Stimulated activated CD4-positive, alpha-beta T cell treated with anti-CD3 and anti-CD28 coated beads, Interleukin-4, amount 100 ng/mL, for 4 hours (primary cell): ENCODE measurements at places on chromosomes 13 and 19.

DNA sequence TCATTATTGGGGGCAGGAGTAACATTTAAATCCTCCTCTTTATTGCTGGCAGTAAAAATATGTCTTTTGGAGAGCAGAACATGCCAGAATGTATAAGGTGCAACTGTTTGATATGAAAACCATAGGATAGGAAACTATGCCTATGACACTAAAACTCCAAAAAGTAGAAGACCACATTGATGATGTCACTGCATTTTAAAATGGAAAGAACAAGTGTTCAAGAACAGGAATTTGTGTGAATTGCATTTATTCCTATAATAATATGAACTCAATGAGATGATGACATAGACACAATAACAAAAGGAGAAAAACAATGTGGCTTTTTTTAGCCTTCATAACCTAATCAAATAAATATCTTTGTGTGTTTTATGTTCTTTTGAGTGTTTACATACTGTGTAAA is 3.7 kb upstream of the ZNF225 start:
- no peak for DNase-seq

DNA sequence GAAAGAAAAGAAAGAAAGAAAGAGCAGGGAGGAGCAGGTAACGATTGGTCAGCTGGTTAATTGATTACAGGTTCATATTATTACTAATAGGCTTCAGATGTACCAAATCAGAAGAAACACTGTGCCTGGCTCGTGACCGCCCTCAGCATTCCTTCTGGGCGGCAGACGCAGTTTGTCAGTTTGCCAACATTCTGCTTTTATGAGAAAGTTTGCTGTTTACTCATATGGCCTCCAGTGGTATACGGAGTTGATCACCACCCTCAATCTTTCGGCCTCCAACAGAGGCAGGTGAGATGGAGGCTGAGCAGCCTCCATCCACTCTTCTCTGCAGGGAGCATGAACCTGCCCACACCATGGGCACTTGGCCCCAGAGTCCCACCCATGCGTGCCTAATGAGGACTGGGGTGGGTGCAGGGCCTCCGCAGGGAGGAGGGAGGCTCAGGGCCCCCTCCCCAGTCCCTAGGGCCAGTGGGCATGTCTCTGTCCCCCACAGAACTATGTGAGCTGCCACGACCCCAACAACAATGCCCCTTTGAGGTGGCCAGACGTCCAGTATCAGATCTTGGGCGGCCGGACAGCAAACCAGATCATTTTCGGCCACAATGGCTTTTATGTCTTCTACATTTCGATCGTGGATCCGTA is 8.8 kb downstream of the PRR22 start:
- DNase-seq: no peak

DNA sequence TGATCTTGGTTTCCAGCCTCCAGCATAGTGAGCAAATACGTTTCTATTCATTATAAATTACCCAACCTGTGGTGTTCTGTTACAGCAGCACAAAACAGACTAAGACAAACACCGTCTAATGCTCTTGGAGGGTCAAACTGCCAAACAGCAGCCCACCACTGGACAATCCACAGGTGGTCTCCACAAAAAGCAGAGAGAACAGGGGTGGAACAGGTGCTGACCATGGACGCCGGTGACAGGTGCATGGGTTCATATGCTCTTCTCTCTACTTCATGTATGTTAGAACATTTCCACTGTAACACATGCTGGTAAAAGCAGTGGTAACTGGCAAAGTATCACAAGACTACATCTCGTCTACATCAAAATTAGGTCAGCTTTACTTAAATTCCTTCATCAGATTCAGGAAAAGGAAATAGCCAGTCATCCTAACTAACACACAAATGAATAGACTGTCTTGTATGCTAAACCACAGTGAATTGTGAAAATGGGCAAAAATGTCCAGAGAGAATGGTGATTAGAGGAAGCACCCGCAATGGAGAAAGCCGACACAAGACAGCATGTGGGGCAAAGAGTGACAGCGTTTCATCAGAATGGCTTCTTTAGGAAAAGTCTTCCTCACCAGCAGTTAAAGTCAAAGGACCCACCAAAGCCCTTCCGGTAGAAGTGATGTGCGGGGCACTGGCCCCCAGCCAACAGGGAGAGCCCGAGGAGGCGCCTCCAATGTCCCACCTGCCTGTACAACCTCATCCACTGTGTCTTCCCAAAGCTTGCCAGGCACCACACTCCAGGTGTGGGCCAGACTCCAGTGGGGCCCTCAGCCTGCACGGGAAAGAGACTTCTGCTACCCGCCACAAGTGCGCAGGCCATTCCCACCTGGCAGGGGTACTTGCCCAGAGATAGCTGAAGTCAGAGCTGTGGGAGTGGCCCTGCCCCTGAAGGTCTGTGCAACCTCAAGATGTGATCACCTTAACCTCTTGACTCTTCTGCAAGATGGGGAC is 6.5 kb downstream of the CARS2 start:
- DNase-seq: no peak

DNA sequence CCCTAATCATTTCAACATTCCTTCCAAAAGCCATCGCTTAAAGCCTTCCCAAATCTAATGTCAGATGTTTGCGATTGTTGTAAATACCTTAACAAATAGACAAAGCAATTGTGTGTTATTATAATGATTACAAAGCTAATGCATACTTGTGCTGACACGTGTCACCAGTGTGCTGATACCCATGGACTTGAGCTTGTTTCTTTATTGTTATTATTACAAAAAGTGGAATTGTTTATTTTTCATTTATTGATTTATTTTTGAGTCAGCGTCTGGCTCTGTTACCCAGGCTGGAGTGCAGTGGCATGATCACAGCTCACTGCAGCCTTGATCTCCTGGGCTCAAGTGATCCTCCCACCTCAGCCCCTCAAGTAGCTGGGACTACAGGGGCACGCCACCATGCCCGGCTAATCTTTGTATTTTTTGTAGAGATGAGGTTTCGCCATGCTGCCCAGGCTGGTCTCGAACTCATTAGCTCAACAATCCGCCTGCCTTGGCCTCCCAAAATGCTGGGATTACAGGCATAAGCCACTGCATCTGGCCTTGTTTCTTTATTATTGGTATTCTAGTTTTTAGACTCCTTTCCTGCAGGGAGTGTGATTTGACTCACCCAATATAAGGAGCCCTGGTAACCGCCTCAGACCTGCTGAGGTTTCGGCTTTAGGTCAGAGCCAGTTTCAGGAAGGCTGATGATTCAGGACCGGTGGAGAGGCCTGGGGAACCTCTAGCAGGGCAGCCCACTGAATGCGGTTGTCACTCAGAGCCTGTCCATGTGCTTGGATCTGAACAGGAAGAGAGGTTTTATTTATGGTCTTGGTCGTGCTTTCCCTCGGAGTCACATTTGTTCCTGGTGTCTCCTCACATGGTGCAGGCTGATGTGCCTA is 2.1 kb upstream of the FBXO17 start:
- DNase-seq: no peak

GRCh38 chr19:41353466-41354342 is at the start of gene TGFB1:
TSS of gene TGFB1 (minus strand) at chr19:41353922. CDS start at chr19:41353044, 878 bp downstream.
- peak; percentile 94 for DNase-seq

- no peak for DNase-seq
Observed at GRCh38 chr13:20911037-20911436, 8.5 kb upstream of the XPO4 start.

GRCh38 chr13:41133951-41134350 is 1.3 kb upstream of the KBTBD6 start:
- DNase-seq: no peak

DNA sequence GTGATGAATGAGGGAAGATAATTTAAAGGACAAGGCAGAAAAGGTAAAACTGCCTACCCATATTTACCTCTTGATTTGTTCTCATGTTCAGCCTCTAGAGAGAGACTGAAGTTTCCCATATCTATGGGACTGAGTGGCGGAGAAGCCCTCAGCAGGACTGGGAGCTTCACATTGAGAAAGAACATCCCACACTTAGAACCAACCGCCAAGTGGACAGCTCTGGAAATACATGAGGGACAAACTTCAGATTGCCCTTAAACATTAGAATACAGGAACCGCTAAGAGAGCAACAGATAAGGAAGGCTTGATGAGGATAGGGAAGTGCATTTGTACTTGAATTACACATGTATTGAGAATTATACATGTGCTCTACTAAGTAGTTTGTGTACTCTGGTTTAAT is 316.0 kb upstream of the MIR17HG start:
- no peak for DNase-seq

DNA sequence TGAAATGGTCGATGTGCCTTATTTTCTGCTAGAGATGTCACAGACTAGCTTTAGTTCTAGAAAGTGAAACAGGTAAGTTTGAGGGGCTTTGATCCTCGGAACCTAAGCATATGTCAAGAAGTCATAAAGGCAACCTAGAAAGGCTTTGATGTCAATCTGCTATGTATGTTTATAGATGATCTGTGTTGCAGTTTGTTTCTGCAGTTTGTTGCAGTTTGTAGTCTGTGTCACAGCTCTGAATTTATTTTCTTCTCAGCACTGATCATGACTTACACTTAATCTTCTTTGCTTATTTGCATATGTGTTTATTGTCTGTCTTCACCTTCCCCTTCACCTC is 5.9 kb downstream of the LSM14A start:
- DNase-seq: no peak
